ENCODE measurements at places on chromosomes 2 and 18.

DNA sequence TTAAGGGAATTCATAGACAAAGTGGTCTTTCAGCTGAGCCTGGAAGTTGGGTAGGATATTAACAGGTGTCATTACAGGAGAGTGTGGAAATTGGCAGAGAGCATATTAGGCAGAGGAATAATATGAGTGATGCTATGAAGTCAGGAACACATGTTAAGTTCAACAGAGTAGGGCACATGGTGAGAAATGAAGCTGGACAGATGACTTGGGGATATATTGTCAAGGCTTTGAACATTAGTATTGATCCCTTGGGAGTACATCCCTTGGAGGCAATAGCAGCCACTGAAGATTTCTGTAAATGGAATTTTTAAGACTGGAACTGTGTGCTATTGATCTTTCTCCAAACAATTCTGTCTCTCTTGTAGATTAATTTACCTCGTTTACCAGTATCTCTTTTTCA is 170.7 kb downstream of the SCG2 start:
- DNase-seq, result no peak

DNA sequence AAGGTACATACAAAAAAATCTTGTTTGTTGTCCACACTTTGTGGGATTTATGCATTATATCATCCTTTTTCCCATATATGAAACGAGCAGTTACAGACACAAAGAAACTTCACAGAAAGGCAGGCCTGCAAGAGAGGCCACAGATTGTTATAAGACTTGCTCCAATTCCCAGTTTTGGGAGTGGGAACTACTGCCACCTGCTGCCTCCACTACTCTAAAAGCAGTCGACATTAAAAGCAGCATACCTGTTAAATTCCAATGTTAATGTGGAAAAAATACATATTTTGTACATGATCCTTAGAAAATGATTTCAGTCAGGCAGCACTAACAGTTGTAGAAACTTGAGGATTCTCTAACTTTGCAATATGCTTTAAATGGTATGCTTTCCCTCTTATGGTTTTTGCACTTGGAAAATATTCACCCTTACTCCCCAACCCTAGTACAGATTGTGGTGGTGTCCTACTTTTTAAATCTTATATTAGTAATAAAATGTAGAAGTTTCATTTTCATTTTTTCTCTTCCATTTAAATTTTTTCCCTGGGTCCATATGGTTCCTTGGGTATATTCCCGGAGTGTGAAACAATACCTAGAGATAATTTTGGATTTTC is 37.9 kb downstream of the SLC38A11 start:
- peak; percentile 11 for DNase-seq

- DNase-seq, result no peak
These were observed 97.0 kb downstream of the KYNU start for GRCh38 chr2:142974288-142975024.

DNA sequence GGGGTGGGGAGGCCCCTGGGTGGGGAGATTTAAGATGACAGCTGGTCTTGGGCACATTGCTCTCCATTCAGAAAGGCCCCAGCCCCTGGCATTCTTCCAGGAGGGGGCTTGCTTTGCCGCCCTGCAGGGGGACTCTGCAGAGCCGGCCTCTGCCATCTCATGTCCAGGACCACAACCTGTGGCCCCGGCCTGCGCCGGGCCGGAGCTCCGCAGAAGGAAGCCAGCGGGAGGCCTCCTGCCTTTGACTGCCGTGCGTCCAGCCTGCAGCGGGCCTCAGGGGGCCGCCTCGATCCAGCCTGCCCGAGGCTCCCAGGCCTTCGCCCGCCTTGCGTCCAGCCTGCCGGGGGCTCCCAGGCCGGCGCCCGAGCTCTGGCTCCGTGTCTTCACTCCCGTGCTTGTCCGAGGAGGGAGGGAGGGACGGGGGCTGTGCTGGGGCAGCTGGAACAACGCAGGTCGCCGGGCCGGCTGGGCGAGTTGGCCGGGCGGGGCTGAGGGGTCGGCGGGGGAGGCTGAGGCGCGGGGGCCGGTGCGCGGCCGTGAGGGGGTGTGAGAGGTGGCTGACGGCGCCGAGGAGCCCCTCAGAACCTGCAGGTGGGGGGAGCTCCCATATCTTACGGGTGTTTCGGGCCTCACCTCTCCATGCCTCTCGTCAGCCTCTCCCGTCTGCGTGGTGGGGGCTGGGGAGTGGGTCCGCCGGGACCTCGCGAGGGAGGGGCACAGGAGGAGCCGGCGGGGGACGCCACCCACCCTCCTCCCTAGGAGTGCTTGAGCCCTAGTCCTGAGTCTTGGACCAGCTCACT is 20.4 kb downstream of the GPC1 start:
- DNase-seq, result no peak

DNA sequence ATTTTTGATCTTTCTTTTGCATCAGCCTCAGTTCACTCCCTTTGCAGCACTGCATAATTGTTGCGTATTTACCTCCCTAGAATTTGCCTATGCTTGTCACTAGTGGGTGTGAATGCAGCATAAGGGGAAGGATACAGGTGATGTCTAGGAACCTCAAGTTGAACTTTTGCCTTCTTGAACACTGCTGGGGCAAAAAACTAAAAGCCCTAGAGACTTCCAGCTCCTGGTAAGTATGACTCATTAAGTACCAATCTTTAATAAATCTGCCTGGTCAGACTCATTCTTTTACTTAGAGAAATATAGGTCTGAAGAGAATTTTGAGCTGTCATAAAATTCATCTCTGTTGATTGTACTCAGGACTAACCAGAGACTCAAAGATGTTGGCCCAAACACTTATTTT is 547.3 kb upstream of the FANCL start:
- no peak for DNase-seq

DNA sequence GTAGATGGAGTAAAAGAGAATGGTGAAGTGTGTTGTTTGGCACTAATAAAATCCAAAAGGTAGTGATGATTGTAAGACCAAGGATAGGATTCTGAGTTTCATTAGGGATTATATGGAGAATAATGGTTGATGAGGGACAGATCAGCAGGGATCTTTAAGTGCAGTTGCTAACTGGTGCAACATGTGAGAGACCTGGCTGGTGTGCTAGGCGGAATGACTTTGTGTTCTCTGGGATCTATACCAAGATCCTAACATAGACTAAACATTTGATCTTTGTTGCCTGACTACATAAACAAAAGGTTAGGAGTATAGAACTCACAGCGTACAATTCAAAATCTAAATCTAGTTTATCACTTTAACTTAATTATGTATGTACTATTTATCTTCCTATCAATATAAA is 135.4 kb downstream of the PTRHD1 start:
- DNase-seq, result no peak

GRCh38 chr2:145739681-145740080 is 1219.8 kb upstream of the ZEB2 start:
- DNase-seq, result no peak

DNA sequence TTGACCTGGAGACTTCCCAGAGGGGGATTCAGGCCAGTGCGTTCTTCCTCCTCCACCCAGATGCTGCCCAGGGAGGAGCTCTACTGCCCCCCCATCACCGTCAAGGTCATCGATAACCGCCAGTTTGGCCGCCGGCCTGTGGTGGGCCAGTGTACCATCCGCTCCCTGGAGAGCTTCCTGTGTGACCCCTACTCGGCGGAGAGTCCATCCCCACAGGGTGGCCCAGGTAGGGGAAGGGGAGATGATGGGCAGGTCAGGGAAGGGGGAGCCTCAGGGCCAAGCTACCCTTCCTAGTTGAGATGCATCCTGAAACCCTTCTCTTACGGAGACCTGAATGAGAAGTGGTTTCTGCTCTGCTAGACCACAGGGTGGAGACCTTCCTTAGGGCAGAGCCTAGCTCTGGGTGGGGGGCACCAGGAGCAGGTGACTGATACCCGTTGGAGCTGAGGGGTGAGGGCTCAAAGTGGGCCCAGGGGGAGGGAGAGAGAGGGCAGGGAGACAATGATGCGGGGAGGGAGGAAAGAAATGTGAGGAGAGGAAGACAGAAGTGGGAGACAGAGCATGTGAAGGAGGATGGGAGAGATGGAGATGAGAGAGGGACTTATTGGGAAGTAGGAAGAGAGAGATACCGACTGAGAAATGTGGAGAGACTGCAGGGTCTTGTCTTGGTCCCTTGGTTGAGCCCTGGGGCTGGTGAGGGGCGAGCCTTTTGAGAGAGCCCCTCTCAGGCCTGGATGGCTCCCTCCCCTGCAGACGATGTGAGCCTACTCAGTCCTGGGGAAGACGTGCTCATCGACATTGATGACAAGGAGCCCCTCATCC is 159.4 kb downstream of the DYSF start:
- no peak for DNase-seq

DNA sequence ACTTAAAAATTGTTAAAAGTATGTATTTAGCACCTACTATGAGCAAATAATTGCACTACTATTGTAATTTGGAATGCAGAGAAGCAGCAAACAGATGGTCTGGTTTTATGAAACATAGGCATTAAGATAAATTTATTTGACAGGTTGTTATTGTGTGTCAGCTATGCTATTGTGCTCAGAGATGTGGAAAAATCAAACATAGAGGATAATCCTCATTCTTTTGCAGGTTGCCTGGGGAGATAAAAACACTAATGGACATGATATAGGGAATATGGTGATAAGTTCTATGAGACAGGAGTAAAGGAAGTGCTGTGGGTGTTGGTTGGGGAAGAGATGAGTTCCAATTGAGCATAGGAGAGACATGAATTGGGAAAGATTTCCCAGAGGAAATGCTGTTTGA is 71.3 kb downstream of the PPP1R1C start:
- no peak for DNase-seq

DNA sequence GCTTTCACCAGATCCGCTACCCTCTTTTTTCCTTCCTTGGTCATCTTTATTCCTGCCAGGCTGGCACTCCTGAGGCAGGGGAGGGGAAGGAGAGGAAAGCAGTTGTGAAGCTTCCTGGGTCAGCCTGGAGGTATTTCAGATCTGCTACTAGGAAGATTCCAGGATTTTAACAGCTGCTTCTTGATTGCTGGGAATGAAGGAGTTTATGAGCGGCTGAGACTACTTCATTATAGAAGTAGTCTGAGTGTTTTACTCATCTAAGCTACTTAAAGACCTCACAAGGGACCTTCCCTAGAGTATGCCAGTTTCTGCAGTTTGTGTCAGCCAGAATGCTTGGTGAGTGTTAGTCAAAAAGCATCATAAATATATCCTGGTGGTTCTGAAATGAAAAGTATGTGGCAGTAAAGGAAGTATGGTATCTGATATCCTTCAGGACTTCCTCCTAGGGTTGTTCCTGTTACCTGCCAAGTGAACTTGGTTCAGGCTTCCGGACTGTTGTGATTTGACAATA is 1.9 kb downstream of the TANC1 start:
- no peak for DNase-seq

GRCh38 chr2:241272303-241273209 is 42.9 kb downstream of the HDLBP start:
- DNase-seq, result no peak

DNA sequence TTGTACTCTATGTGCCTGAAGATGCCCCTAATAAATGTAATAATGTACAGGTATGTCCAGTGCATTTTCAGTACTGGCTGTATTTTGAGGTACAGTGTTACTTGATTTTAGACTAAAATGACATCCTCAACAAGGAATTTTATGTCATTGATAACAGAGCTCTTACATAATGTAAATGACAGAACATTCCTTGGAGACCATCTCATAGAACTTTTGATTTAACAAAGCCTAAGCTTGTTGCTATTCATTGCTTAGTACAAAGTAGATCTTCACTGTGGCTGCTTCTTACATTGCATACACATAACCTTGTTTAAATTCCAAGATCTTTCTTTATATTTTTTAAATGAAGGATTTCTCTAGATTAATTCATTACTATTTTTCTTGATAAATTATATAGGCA is 24.1 kb downstream of the DYNC1I2 start:
- no peak for DNase-seq

DNA sequence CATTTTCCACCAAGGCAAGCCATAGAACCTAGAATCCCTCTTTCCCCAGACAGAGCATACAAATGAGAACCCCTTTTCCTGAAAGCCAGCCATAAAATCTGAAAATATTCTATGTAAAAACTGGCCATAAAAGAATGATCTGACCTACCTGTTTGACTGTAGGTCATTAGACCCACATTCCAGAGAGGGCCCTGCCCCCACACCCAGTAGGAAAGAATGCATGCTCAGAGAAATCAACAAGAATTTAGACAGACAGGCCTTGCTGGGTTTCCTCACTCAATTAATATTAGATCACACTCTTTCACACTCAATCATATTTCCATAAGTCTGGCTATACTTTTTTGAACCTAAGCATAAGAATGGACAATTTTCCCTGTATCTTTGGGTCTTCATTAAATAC is 929.5 kb downstream of the ERBB4 start:
- no peak for DNase-seq

GRCh38 chr18:70221156-70221914 is 15.8 kb upstream of the RTTN start:
- DNase-seq, result peak; percentile 68

DNA sequence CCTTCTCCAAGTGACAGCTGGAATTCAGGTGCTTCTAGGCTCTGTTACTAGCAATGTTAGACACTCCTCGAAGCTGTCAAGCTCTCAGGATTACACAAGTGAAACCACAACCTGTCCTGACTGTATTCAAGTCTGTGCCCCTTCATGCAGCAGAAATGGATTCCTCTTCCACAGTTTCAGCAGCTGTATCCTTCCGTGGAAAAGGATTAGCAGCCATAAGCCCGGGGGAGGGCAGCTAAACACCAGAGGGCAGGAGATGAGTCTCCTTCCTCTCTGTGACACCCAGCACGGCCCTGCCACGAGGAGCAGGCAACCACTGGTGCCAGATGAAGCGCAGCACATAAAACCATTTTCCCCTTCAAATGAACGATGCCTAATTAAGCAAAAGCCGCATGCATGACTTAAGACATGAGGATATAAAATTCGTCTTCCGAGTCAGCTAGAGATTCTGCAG is 1.2 kb downstream of the ST3GAL5 start:
- DNase-seq, result peak; percentile 5

GRCh38 chr18:63111671-63112402 is 207.7 kb downstream of the BCL2 start:
- no peak for DNase-seq

GRCh38 chr18:59690186-59690982 is 6.8 kb downstream of the CCBE1 start:
- DNase-seq, result no peak

- DNase-seq, result no peak
These were observed 52.0 kb downstream of the STAT1 start for GRCh38 chr2:190961918-190962487.

- no peak for DNase-seq
These were observed 228.6 kb upstream of the EPAS1 start for GRCh38 chr2:46068636-46069035.

DNA sequence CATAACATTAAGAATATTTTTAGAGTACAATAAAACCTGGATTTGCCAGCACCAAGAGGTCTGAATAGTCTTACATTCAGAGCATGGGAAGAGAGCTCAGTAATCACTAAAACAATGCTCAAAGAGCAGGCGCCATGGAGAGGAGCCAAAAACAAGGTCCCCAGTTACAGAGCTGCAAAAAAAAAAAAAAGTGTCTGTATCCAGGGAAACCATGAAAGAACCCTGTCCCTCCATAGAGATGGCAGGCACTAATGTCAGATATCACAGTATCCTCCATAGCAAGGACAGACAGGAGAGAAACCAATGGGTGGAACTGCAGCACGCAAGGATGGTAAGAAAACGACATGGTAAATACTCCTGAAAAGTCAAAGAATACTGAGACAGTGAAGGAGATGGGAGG is 19.5 kb downstream of the FBXO15 start:
- no peak for DNase-seq
